PC-3 (cell line): ENCODE measurements at places on chromosomes 7 and 10. TPM values are rescaled to one million over a fixed set of nuclear protein-coding genes. Genes with fewer than 3 reads are reported as not detected.

Gene PNLIPRP3
- not detected in 2 replicates for total RNA-seq

GRCh38 chr7:155710530-155710929, 66.1 kb downstream of the RBM33 start:
- no peak overlapping the region for H3K4me3 ChIP-seq
- H3K27ac ChIP-seq: no peak overlapping the region
- peaks cover 27% of the 10 kb centered on the region for H3K36me3 ChIP-seq

- peak overlapping the region; percentile 35; the same call in 1 of the 2 replicates for H3K4me3 ChIP-seq
- H3K27ac ChIP-seq: peak overlapping the region; percentile 97
- H3K4me1 ChIP-seq: peaks cover 35% of the 10 kb centered on the region
- H3K36me3 ChIP-seq: no peaks in the 10 kb centered on the region
- peak; percentile 62 for DNase-seq
- no peaks in the 10 kb centered on the region for H3K27me3 ChIP-seq
These were observed 18.6 kb downstream of the PPP1R3C start for GRCh38 chr10:91614225-91614624.

Gene SFRP5
- total RNA-seq: not detected in 2 replicates

DNA sequence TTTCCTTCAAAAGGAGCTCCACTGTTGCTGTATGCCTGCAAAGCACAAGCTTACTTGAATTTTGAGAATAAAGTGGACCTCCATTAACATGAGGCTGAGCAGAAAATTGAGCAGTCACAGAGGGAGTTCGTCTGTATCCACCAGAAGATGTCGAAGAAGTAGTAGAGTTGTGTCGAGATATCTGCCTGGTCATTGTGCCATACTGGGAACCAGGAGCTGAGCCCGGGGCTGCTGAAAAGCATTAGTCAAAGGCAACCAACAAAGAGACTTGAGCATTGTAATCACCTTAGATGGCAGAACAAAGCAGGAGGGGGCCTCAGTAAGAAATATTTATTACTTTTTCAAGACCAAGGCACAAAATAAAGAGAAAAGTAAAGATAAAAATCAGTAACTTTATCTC, 61.5 kb downstream of the PDSS1 start:
- no peak for DNase-seq
- H3K27me3 ChIP-seq: no peaks in the 10 kb centered on the region
- H3K4me3 ChIP-seq: no peak overlapping the region
- H3K36me3 ChIP-seq: no peaks in the 10 kb centered on the region
- no peak overlapping the region for H3K27ac ChIP-seq

- no peak overlapping the region for H3K27ac ChIP-seq
- DNase-seq: no peak
- H3K4me3 ChIP-seq: no peak overlapping the region
- H3K36me3 ChIP-seq: peaks cover 17% of the 10 kb centered on the region; the same call in 1 of the 2 replicates
These were observed 44.3 kb downstream of the CLEC2L start for GRCh38 chr7:139567647-139568345.

Gene CFAP69
- 3.1 and 6.6 TPM in 2 replicates for total RNA-seq

- H3K27me3 ChIP-seq: no peaks in the 10 kb centered on the region
- no peak overlapping the region for H3K4me3 ChIP-seq
- H3K4me1 ChIP-seq: no peaks in the 10 kb centered on the region
These were observed 8.8 kb upstream of the EPHB4 start for GRCh38 chr7:100835903-100836811.

- no peak overlapping the region for H3K27ac ChIP-seq
- H3K4me3 ChIP-seq: no peak overlapping the region
- H3K4me1 ChIP-seq: no peaks in the 10 kb centered on the region
- no peaks in the 10 kb centered on the region for H3K36me3 ChIP-seq
These were observed 320.2 kb downstream of the ELMO1 start for GRCh38 chr7:37128327-37129034.

DNA sequence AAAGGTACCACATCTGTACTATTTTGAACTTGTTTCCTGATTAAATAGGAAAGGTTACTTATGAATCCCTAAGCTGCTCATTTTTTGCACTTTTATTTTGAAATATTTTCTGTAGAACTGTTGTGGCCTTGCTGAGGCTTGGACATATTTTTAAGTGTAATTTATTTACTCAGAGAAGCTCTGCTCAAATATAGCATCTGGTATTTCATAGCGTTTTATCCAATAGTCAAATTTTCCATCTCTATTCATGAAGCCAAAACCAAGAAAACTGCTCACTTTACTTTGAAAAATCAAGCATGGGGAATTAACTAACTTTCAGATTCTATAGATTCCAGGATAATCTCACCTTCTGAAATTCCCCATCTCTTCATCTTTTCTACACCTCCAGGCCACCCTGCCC, 6.6 kb upstream of the FAM3C start:
- no peak overlapping the region for H3K4me3 ChIP-seq

- H3K4me1 ChIP-seq: no peaks in the 10 kb centered on the region
- H3K36me3 ChIP-seq: no peaks in the 10 kb centered on the region
- peaks cover 36% of the 10 kb centered on the region for H3K27me3 ChIP-seq
- H3K27ac ChIP-seq: no peak overlapping the region
- no peak overlapping the region for H3K4me3 ChIP-seq
These were observed 25.8 kb downstream of the PLA2G12B start for GRCh38 chr10:72928798-72929197.

DNA sequence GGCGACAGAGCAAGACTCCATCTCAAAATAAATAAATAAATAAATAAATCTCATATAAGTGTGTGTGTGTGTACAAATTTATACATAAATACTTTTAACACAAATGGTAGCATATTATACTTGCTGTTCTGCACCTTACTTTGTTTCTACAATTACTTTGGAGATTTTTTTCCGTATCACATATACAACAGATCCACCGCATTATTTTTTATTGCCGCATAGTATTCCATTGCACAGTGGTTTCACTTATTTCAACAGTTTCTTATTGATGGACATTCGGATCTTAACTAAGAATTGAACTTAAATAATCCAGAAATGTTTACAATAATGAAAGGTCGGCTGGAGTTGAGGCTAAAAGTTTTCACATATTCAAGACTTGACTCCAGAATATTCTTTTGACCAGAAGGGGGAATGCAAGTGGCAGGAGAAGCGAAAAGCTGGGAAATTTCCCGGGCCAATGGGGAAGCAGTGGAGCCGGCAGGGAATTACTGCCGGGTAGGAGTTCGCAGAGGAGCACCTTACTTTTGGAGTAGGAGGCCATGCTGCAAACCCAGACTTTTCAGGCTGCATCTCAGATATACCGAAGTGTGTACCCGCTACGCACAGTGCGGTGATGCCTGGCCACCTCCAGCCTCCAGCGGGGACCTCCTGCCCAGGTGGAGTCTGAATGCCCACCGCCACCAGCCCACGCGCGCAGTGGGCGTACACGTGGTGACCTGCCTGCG, 415 bp upstream of the CNNM1 start:
- peak; percentile 54 for DNase-seq
- H3K27ac ChIP-seq: no peak overlapping the region
- H3K4me3 ChIP-seq: peak overlapping the region; percentile 74
- H3K27me3 ChIP-seq: no peaks in the 10 kb centered on the region
- H3K36me3 ChIP-seq: no peaks in the 10 kb centered on the region
- peaks cover 13% of the 10 kb centered on the region for H3K4me1 ChIP-seq

Gene TAS2R41
- total RNA-seq: not detected in 2 replicates

DNA sequence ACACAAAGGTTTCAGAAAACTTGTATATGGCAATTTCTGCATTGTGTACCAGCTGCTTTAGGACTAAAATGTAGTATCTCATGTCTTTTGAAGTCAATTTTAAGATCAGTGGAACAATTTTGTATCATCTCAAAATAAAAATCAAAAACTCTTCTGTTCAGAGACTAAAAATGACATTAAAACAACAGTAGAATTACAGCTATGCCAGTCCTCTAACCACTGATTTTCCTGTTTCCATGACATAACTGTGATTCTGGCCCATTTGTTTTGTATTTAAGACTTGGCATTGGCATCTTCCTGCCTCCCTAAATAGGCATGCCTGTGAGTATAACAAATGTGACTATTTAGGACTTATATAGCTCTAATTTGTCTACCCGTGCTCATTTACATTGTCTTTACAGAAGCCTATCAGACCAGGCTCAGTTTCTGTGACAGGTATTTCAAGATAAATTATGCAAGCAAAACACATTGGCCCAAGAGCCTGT, 29.1 kb upstream of the VPS41 start:
- peaks cover 65% of the 10 kb centered on the region for H3K27me3 ChIP-seq
- H3K4me3 ChIP-seq: no peak overlapping the region
- DNase-seq: no peak

DNA sequence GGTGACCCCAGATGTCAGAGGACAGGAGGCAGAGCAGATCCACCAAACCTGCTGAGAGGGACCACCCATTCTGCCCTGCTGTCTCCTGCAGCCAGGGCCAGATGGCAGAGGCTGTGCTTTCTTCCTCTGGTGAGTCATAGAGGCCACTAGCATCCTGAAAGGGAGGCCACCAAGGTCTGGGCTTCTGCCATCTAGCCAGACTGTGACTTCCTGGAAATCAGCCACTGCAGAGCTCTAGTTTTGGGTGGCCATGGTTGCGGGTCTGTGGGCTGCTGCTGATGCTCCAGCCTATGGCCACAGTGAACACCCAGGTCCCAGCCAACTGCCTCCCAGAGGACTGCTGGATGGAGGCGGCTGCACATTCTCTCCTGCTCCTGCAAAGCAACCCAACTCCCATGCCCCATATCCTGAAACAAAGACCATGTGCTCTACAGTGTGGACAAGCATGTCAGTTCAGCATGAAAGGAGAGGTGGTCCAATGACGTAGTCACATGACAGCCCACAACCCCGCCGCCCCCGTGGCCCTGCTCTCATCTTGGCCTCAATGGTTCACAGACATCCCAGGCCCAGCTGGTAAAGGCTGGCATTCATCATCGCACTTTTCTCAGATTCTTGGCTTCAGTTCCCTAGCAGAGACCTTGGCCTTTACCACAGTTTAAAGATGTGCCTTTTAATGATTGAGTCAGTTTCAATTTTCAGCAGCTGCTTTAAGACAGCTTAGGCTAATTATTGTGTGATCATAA, 73.9 kb upstream of the CXCL12 start:
- no peaks in the 10 kb centered on the region for H3K4me1 ChIP-seq
- H3K27ac ChIP-seq: no peak overlapping the region
- no peak overlapping the region for H3K4me3 ChIP-seq
- peaks cover 12% of the 10 kb centered on the region; the same call in 1 of the 2 replicates for H3K27me3 ChIP-seq
- H3K36me3 ChIP-seq: no peaks in the 10 kb centered on the region
- no peak for DNase-seq

- H3K27ac ChIP-seq: no peak overlapping the region
- H3K27me3 ChIP-seq: no peaks in the 10 kb centered on the region
- no peak overlapping the region for H3K4me3 ChIP-seq
- no peaks in the 10 kb centered on the region for H3K36me3 ChIP-seq
- H3K4me1 ChIP-seq: no peaks in the 10 kb centered on the region
These were observed 448.9 kb downstream of the SH2D4B start for GRCh38 chr10:80986596-80986995.

DNA sequence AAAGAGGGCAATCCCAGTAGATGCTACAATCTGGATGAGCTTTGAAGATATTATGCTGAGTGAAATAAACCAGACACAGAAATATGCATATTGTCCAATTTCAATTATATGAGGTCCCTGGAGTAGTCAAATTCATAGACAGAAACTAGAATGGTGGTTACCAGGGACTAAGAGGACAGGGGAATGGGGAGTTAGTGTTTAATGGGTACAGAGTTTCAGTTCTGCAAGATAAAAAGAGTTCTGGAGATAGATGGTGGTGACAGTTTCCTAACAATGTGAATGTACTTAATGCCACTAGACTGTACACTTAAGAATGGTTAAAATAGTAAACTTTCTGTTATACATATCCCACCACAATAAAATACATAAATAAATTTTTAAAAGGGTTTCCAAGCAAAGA, 236.6 kb downstream of the ELMO1 start:
- H3K27me3 ChIP-seq: no peaks in the 10 kb centered on the region
- no peak overlapping the region for H3K27ac ChIP-seq
- DNase-seq: no peak
- no peak overlapping the region for H3K4me3 ChIP-seq

Gene CALML3
- total RNA-seq: not detected in 2 replicates

DNA sequence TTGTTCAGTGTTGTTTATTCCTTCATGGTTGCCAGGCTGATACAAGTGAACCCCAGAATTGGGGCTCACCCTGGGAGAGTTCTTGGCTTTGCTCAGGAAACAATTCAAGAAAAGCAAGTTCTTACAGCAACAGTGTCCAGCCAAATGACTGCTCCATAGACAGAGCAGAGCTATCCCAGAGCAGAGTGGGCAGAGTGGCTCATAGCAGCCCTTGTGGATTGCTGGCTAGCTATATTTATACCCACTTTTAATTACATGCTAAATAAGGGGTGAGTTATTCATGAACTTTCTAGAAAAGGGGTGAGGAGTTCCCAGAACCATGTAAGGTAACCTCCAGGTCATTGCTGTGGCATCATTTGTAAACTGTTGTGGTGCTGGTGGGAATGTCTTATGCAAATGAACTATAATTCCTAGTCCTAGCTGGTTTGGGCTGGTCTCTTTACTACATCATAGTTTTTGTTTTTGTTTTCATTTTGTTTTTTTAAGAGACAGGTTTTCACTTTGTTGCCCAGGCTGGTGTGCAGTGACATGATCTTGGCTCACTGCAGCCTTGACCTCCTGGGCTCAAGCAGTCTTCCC, 59.9 kb upstream of the HBP1 start:
- no peak for DNase-seq
- H3K36me3 ChIP-seq: no peaks in the 10 kb centered on the region
- no peaks in the 10 kb centered on the region for H3K4me1 ChIP-seq
- H3K27me3 ChIP-seq: 0 out of 2 replicates have a peak, but pooled peaks cover 5% of the 10 kb centered on the region
- no peak overlapping the region for H3K4me3 ChIP-seq

DNA sequence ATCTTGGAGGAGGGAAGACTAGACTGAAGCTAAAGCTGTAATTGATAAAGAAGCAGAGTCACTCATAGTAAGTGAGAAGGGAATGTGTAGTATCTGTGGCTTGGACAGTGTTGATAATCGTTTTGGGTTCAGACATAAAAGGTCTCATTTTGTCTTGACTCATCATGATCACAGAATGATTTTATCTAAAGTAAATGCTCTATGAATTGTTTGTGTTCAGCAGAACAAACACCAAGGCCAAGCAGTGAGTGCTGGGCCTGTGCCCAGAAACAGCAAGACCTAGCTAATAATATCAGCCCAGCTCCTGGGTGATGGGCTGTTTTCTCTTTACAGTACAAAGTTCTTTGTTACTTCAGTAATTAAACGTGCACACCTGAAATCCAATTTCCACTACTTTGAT, 26.7 kb upstream of the CD36 start:
- no peaks in the 10 kb centered on the region for H3K27me3 ChIP-seq
- no peak overlapping the region for H3K4me3 ChIP-seq
- H3K4me1 ChIP-seq: peaks cover 41% of the 10 kb centered on the region

GRCh38 chr10:133403784-133404183, 9.8 kb downstream of the MTG1 start:
- H3K27ac ChIP-seq: peak overlapping the region; percentile 11; the same call in 1 of the 2 replicates
- H3K4me3 ChIP-seq: no peak overlapping the region
- peaks cover 22% of the 10 kb centered on the region for H3K36me3 ChIP-seq
- no peaks in the 10 kb centered on the region; the same call in 1 of the 2 replicates for H3K4me1 ChIP-seq

DNA sequence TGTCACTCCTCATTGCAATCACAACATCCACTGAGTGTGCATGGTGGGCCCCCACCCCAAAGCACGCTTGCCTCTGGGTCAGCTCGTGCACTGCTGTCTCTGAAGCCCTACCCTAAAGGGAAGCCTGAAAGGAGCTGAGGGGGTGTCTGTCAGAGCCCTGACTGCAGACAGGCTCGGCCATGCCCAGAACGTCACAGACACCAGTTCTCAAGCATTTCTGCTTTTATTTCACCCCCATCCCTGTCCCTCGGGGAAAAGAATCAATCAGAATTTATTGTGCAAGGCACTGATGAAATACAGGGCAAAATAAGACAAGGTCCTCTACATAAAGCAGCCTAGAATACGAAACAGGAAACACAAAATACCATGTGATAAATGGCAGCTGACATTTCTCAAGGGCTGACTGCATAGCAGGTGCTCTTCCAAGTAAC, 231.8 kb downstream of the WDR37 start:
- no peak overlapping the region for H3K4me3 ChIP-seq
- H3K4me1 ChIP-seq: no peaks in the 10 kb centered on the region
- H3K27ac ChIP-seq: no peak overlapping the region
